GM20000 (cell line): ENCODE measurements at places on chromosomes 16 and 17.
A peak's percentile ranks its signal among the peaks of the same experiment; 100 is the strongest.

DNA sequence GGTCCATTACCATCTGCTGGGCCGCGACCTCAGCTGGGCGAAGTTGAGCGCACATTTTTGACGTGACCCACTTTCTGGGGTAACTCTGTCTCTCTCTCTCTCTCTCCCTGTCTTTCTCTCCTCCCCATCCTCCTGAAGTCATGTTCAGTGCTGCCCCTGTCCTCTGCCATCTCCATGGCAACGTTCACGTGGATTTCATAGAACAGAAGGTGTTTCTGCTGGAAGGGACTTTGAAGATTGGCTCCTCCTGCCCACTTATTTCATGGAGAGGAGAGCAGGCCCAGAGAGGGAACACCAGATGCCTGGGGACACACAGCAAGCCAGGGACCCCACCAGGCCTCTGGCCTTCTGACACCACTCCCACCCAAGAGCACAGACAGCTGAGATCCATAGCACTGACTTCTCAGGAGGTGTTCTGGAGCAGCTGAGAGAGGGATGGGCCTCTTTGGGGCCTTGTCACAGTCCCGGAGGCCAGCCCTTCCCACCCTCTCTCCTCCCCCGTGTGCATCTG is 4.2 kb upstream of the CCNF start:
- DNase-seq = no peak

DNA sequence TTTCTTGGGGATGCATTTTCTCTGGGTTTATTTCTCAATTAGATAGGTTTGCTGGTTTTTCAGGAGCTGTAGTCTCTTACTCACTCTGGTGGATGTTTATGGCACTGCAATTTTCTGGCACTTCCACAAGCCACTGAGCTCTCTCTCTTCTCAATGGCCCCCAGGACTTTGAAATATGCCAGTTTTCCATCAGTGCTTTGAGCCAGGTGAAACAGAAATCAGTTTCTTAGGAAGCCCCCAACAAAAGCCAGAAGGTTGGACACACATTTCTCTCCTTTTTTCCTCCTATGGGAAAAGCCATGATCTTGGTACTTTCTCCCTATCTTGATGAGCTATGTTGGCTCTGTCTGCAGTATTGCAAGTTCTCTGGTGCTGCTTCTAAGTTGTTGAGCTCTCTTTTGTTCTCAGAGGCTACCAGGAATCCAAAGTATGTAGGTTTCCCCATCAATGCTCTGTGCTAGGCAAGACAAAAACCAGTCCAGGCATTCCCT is 90.7 kb upstream of the SMIM36 start:
- peak; percentile 36 for DNase-seq

- DNase-seq = no peak
These were observed 122.3 kb upstream of the CIBAR2 start for GRCh38 chr16:85234310-85235204.

- DNase-seq = no peak
These were observed 32.2 kb downstream of the APPBP2 start for GRCh38 chr17:60493847-60494321.

- no peak for DNase-seq
These were observed 502.9 kb downstream of the NPIPA7 start for GRCh38 chr16:16881814-16882213.

DNA sequence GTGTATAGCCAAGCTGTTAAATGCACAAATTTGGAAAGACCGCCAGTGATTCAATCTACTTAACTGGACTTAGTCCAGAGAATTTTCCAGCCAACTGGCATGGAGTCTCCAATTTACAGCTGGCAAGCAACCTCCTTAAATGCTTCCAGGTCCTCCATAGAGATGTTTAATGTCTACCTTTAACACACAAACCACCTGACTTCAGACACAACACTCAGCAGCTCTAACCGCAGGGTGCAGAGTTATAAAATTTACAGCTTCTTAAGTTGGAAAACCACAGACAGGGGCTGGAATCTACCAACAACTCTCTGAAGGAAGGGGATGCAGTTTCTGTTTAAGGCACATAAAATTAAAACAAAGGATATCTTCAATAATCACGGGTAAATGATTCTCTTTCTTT is 106.9 kb downstream of the SYCE1L start:
- DNase-seq = no peak

GRCh38 chr16:1978476-1979120 is 2.7 kb downstream of the NOXO1 start:
- no peak for DNase-seq

GRCh38 chr17:73343739-73344454 is 32.1 kb upstream of the CDC42EP4 start:
- DNase-seq = no peak

GRCh38 chr16:58127033-58127556 is 2.1 kb downstream of the CFAP20 start:
- DNase-seq = no peak

DNA sequence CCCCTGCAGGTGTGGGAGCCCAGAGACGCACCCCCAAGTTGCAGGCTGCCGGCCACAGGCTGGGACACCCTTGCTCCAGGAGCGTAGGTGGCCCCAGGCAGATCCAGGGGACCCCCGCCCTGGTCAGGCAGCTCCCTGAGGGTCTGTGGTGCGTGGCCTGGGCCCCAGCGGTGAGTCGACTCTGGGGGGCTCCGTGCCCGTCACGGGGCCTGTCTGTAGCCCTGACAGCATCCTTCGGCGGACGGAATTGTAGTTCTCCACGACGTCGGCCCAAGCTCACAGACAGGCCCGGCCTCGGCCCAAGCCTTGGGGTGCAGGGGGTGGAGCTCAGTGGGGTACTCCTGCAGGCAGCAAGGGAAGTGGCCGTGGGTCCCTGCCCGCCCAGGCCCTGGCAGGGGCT is 82.9 kb downstream of the LMF1 start:
- no peak for DNase-seq

DNA sequence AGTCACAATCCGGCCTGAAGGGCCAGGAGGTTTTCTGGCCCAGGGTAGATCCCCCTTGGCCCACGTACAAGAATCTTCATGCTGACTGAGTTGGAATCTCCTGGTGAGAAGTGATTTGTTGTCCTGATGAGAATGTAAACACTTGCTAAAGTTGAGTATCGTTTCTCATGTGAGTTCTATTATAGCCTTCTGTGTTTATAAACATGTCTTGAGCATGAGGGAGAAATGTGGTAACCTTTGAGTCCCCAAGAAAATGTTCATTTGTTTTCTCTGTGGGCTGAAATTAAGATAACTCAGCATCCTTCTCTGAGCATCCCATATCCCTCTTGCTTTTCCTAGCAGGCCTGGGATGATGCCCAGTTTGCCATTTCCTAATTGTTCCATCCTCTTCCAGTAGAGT is 204.8 kb downstream of the FTO start:
- no peak for DNase-seq

DNA sequence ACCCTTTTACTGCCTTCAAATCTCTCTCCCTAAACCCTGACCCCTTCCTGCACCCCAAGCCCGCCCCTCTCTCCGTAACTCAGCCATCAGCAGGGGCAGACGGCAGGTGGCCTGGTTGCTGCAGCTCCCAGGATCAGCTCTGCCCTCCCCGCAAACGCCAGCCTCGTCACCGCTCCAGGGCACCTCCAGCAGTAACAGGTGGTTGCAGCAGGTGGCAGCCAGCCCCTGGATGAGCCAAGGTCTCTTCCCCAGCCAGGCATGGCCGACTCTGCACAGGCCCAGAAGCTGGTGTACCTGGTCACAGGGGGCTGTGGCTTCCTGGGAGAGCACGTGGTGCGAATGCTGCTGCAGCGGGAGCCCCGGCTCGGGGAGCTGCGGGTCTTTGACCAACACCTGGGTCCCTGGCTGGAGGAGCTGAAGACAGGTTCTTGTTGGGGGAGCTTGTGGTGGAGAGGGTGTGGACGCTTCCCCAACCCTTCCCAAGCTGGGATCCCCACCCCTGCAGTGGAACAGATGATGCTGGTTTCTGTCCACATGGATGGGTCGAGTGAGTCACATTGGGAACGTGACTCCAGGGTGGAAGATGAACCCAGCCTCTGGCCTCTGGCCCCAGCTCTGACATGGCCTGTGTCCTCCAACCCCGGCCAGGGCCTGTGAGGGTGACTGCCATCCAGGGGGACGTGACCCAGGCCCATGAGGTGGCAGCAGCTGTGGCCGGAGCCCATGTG is 558 bp downstream of the HSD3B7 start:
- no peak for DNase-seq

GRCh38 chr17:48241770-48242497 is 134.4 kb downstream of the SNX11 start:
- DNase-seq = no peak

DNA sequence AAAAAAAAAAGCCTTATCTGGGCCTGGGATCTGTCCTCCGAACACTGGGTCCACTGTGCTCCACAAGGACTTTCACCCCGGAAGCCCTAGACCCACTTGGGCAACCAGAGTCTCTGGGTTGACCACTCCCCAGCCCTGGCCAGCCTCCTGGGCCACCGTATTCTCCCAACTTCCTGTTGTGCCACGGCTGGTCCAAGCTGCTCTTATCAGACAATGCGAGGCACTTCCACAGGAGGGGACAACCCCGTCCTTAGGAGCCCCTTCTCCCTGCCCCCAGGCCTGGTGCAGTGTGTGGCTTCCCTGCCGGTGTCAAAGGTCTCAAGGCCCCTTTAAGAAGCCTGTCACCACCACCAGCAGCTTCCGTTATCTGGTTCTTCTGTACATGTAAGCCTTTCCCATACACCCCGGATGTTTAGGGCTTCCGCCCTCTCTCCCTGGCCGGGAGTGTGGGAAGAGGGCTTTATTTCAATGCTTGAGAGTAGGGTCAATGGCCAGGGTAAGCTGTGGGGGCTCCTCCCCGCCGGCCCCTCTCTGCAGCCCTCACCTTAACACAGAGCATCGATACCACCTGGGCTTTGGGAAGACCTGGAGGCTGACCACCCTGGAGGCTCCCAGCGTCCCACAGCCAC is 313.0 kb downstream of the SEC14L1 start:
- DNase-seq = peak; percentile 70

DNA sequence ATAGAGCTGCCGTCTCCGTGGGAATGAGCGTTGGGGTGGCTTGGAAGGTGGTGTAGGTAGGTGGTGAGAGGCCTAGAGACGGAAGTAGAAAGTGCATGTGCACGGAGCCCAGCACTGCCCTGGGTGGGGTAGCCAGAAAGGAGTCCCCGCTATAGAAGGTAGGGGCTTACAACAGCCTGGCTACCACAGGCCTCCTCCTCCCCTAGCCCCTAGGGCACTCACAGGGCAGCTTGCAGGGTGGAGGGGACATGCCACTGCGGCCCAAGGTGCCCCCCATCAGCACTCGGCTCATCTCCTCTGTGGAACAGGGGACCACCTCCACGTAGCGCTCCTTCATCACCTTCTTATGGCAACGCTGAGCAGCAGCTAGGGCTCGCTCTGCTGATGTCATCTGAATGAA is 5.0 kb downstream of the ESRP2 start:
- DNase-seq = no peak

DNA sequence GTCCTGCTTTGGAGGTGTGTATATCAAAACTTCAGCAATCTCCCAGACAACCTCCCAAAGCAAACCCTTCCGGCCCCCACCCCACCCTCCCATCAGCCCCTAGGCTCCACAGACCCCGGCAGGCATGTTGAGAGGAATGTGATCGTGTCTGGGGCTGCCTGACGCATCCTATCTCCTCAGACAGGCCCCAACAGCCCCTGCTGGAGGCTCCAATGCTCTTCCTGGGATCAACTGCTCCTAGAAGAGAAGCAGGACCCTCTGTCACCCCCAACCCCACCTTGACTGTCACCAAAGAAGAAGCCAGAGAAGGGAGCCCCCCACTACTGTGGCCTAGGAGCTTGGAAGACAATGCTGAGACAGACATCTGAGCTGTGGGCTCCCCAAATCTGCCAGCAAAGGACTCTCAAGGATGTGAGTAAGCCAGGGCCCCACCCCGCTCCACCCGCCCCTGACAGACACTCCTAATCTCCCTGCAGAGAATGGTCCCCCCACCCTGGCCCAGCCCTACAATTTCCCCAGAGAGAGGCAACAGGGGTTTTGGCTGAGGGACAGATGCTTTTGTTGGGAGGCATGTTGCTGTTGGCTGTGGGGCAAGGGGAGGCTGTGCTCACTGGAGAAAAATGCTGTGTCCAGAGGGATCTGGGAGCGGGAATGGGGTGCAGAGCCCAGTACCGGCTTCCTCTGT is 1.6 kb upstream of the KRT14 start:
- no peak for DNase-seq

DNA sequence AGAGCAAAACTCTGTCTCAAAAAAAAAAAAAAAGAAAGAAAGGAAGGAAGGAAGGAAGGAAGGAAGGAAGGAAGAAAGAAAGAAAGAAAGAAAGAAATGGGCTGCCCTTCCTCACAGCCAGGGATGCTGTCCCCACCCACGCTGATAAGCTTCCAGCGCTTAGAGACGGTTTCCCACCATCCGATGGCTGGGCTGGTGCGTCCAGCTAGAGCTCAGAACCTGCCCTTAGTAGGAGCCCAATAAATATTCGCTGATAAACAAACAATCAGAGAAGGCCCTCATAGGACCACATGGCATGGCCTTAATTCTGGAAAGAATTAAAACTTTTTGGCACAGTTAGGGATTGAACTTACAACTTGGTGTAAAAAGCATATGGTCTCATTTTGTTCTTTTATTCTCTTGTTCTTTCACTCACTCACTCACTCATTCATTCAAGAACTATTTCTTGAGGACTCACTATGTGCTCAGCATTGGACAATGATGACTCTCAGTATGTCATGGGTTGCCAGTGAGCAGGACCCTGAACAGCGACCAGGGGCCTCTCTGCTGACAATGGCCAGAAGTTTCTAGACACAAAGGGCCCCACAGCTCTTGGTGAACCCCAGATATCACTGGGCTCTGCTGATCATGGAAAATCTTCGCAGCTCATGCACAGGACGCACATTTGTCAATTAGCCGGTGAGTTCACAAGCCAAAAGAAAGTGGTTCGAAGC is 32.5 kb upstream of the TNRC6C start:
- DNase-seq = no peak

GRCh38 chr16:31899505-31899904 is 25.9 kb downstream of the ZNF267 start:
- DNase-seq = no peak

- no peak for DNase-seq
These were observed 3.3 kb upstream of the NOTUM start for GRCh38 chr17:81964081-81964849.

- DNase-seq = peak; percentile 63
These were observed 10.0 kb downstream of the CYBC1 start for GRCh38 chr17:82440469-82440981.
